Germinal center (tissue), 1 donor: ENCODE measurements at places on chromosomes 16 and 17.

- DNase-seq: no peak
Measured at GRCh38 chr16:55825115-55825728, 7.7 kb downstream of the CES1 start.

DNA sequence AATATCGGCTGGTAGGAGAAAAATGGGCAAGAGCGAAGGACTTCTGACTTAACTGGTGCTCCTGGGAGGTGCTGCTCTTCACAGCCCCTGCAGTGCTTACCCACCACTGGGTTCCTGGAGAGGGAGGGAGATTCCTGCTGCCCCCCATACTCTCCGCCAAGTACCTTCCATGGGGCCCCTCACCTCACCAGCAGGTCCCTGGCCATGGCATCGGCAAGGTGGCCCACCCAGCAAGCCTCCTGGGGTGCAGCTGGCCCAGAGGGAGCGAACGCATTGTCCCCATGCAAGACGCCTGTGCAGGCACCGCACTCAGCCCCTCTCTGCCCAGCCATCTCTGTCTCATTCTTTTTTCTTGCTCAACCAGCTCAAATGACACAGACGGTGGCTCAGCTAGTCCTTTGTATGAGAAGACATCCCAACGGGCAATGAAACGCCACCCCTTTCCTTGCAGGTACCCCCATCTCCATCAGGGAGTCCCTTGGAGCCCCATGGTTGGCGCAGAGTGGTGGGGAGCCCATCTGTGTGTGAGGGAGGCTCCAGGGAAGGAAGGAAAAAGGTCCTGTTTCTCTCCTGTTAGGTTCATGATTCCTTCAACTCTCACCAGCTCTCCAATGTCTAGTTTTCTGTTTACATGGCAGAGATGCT, 9.6 kb upstream of the ALDH3A1 start:
- DNase-seq: no peak

GRCh38 chr17:48622857-48623256, 3.3 kb downstream of the HOXB9 start:
- DNase-seq: no peak

- no peak for DNase-seq
Measured at GRCh38 chr17:2195729-2196128, 107.9 kb downstream of the SMG6 start.

- DNase-seq: no peak
Measured at GRCh38 chr16:81292936-81293335, 21.8 kb upstream of the GAN start.

DNA sequence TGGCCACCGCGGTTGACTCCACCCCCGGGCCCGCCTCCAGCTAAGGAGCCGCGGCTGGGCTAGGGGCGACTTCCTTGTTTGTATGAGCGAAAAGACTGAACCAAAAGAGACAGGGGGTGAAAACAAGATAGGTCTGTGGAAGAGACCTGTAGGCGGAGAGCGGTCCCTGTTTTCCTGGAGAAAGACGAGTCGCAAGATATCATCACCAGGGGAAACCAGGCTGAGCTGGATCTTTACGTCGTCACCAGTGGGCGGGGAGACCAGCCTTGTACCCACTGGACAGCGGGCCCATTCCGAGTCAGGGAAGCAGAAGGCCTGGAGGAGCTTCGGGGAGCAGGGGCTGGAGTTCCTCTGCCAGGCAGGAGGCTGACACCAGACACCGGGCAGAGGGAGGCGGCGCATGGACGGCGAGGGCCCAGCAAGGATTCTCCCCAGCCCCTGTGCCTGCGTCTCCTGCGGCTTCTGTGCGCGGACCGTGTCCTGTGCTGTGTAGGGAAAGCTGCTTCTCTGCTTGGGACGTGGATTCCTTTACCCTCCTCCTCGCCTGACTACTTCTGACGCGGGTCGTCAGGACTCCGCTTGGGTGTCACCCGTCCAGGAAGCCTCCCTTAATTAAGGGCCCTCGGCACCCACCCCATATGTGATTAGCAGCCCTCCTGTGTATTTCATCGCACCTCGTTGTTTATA, 10.3 kb upstream of the ARL4D start:
- DNase-seq: peak; percentile 88

- no peak for DNase-seq
Measured at GRCh38 chr17:31250229-31250628, 46.8 kb downstream of the OMG start.

DNA sequence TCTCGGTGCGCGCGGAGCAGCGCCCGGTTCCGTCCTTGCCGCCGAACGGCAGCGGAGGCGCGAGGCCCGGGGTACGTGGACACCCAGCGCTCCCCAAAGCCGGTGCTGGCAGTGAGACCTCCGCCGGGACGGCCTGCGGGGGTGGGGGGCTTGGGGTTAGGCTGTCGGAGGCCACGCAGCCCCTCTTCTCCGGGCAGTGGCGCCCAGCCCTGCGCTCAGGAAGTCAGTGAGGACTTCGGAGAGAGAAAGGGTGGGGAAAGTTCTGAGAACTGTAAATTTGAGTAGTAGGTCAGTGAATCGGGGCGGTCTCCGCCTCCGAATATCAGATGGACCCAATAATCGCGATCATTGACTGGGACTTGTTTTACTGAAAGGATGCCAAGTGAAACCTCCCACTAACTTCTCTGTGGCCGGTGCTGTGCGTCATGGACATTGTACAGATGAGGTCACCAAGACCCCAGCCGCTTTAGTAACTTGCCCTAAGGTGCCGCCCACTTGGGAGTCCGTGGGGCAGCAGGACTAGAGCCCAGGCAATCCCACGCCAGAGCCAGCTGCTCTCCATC, 468 bp downstream of the IL4R start:
- DNase-seq: peak; percentile 33

GRCh38 chr17:35683591-35683990, 47.8 kb upstream of the RASL10B start:
- no peak for DNase-seq

DNA sequence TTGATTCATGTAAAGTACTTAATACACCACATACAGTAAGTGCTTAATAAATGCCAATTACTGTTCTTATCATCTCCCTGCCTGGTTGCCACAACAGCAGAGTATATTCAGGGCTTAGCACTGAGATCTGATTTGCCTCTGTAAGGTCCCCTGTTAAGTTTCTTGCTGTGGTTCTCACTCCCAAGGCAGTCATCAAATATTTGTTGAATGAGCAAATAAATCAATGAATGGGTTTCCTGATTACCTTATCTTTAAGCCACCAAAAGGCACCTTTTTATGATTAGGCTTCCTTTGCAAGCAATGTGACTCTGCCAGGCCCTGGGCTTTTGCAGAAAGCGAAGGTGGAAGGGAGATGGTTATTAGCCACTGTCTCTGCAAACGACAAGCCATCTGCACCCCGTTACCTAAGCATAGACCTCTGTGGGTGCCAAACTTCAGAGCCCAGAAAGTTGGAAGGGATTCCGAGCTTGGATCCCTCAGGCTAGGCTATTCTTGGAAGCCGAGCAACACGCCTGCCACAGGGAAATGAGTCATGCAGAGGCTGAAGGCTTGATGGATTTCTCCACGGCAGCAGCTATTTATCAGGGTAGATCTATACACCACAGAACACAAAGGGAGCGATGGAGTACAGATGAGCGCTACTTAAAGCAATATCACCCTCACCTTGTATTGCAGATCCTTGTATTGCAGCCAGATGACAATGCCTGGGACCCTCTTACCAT, 102.0 kb downstream of the GRIN2A start:
- no peak for DNase-seq

DNA sequence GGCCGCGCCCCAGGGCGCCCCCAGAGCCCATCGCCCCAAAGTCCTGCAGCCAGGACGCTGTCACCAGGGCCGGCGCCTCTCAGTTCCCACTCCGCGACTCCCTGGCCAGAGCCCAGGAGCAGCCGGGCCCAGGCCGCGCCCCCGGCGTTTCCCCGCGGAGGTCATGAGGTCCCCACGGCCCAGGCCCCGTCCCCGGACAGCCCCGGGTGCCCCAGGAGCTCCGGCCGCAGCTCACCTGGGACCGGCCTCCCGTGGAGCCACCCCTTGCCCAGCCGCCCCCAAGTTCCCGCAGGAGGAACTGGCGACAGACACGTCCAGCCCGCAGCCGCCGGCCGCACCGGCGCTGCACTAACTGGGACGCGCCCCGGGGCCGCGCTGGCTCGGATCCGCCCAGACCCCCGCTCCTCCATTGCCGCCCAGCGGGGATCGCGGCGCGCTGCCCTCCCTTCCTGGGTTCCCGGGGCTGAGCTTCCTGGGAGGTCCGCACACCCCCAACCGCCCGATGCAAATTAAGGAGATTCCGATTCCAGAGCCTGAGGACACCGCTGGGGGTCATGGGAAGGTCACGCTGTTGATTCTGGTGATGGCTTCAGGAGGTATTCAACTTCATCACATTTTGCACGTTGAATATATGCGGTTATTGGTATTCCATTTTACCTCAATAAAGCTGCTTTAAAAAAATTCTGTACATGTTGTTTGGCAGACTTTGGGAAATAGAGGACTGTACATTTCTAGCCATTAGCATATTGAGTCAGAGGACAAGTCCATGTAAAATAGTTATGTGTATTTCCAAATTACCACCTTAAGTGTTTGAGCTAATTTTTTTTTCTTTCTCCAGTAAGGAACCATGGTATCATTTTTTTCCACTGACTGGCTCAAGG, 9.9 kb downstream of the AHSP start:
- DNase-seq: no peak

DNA sequence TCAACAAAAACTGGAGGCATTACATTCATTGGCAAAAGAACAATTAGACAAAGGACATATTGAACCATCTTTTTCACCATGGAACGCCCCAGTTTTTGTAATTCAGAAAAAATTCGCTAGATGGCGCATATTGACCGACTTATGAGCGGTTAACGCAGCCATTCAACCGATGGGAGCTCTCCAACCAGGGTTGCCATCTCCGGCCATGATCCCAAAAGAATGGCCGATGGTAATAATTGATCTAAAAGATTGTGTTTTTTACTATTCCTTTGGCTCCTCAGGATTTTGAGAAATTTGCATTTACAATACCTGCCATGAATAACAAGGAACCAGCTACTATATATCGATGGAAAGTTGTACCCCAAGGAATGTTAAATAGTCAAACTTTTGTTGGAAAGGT, 21.4 kb downstream of the ALOX15B start:
- DNase-seq: peak; percentile 70

- no peak for DNase-seq
Measured at GRCh38 chr17:75881678-75882454, 3.5 kb upstream of the TRIM47 start.

DNA sequence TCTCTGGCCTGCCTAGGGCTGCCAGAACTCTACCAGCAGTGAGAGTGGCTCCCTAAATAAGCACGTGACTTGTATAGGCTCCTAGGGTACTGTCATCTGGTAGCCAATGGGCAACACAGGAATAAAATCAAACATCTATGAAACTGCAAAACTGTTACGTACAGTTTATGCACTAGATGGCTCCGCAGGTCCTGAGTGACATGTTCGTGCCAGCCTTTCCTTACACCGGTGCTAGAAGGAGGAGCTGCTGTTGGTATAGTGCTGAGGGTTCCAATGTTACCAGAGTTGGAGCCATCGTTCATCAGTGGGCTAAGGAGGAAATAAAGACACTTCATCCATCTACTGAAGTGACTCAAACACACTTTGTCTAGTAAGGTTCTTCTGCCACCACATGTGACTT, 63.2 kb upstream of the TRAP1 start:
- no peak for DNase-seq

DNA sequence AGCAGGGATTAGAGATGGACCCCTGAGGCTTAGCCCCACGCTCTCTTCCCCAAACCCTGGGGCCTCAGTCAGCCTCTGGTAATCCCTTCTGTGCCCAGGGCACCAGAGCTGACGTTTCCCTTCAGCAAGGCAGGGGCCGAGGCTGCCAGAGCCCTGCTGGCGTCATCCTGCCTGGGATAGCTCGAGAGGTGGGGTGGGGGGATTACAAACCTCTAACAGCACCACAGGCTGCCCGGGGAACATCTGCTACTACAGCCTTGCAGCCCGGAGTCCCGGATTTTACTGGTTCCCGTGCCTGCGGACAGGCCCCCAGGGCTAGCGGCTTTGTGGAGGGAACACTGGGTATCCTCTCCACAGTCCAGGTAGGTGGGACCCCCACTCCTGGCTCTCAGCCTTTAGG, at the start of gene AANAT:
Gene AANAT (plus strand): TSS at position 238 of the 400 bp plus-strand sequence. CDS start 1,144 bp downstream, outside the sequence.
- DNase-seq: no peak

DNA sequence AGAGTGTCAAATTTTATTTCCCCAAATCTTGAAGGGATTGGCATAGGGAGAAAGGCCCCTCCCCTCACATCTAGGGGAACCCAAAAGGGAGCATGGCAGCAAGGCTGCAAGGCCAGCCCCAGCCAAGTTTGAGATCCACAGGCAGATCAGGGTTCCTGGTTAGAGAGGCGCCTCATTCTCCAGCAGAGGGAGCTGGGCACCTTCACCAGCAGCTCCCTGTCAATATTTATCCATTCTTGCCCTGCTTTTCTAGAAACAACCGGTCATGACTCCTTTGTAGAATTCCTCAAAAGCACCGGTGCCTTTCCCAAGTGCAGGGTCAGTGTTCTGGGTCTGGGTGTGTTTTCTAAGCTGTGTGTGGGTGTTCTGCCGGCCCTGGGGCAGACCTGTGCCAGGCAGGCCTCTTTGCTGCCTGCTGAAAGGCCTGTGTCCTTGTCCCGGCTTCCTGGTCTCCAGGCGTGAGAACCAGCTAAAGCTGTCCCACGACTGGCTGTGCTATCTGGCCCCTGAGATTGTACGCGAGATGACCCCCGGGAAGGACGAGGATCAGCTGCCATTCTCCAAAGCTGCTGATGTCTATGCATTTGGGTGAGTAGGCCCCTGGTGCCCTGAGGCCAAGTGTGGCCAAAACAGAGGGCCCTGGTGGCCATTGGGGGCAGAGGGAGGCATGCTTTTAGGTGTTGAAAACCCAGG, 21.2 kb upstream of the LGALS9 start:
- peak; percentile 31 for DNase-seq

DNA sequence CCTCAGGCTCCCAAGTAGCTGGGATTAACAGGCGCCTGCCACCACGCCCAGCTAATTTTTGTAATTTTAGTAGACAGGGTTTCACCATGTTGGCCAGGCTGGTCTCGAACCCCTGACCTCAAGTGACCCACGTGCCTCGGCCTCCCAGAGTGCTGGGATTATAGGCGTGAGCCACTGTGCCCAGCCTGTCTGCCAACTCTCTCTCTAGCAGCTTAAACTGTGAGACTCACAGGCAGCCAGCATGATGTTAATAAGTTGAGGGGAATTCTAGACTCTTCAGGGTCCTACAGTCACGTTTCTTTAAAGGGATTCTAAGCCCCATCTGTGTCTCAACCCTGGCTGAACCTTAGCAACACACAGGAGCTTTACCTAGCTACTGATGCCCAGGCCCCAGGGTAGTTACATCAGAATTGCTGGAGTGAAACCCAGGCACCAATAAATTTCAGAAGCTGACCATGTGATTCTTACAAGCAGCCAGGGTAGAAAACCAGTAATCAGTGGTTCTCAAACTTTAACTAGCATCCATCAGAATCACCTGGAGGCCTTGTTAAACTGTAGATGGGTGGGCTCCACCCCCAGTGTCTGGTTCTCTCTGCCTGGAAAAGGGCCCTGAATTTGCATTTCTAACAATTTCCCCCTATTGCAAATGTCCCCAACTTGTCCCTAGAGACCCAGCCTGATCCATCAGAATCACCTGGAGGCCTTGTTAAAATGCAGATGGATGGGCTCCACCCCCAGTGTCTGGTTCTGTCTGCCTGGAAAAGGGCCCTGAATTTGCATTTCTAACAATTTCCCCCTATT, 30.7 kb downstream of the GPRC5B start:
- no peak for DNase-seq

GRCh38 chr16:31397096-31397660, 4.0 kb downstream of the ITGAD start:
- no peak for DNase-seq
